Muscle of leg (tissue), 16 donors: ENCODE measurements at places on chromosomes 3 and 15. TPM values are rescaled to one million over a fixed set of nuclear protein-coding genes. Genes with fewer than 3 reads are reported as not detected.

The GOLGA6B gene
- polyA plus RNA-seq = not detected

The ACP3 gene
- polyA plus RNA-seq = 1.1 TPM

The CFAP91 gene
- 0.85 TPM for polyA plus RNA-seq

The ZBTB47 gene
- 29.7 TPM for polyA plus RNA-seq

DNA sequence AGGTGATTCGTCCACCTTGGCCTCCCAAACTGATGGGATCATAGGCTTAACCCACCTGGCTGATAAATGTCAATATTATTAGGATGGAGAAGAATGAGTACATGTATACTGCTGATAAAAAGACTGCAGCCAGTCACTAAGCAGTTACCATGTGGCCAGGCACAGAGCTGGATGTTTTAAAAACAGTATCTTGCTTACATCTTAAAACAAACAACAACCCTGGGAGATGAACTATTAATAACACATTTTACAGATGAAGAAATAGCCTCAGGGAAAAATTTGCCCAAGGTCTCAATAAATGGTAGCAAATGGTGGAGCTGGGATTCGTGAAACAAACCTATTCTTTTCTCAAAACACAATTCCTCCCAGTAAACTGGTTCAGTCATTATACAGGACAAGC is 18.1 kb downstream of the IL17RD start:
- DNase-seq = no peak

DNA sequence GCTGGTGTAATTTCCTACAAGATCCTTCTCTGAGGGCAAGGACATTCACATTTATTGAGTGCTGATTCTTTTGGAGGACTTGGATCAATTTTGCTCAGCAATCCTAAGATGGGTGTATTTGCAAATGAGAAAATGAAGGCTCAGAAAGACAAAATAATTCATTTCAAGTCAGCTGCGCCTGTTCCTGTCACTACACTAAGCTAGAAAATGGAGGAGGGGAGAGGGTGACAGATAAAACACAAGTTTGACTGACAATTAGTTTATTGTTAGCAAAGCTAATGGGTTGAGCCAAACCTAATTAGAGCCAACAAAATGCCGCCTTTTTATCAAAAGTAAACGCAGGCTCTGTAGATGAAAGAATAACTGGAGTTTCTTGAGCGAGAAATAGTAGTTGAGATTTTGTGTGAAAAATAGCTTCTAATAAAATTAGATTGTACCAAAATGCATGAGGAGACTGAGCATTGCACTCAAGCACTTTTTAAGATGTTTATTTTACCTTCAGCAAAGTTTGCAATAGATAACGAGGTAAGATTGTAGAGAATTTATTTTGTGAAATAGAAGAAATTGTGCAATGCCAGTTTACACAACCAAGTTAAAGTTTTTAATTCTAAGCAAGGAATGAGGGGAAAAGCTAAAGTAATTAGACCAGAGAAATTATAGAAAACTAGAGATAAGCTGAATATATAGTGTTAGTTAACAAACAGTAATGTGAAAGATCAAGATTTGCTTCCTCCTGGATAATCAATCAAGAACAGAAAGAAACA is 39.6 kb upstream of the SECISBP2L start:
- no peak for DNase-seq

GRCh38 chr3:184145111-184145524 is 10.0 kb downstream of the EIF2B5 start:
- DNase-seq = peak; percentile 93
